ENCODE measurements at places on chromosomes 16 and 17.
A peak's percentile ranks its signal among the peaks of the same experiment; 100 is the strongest.

DNA sequence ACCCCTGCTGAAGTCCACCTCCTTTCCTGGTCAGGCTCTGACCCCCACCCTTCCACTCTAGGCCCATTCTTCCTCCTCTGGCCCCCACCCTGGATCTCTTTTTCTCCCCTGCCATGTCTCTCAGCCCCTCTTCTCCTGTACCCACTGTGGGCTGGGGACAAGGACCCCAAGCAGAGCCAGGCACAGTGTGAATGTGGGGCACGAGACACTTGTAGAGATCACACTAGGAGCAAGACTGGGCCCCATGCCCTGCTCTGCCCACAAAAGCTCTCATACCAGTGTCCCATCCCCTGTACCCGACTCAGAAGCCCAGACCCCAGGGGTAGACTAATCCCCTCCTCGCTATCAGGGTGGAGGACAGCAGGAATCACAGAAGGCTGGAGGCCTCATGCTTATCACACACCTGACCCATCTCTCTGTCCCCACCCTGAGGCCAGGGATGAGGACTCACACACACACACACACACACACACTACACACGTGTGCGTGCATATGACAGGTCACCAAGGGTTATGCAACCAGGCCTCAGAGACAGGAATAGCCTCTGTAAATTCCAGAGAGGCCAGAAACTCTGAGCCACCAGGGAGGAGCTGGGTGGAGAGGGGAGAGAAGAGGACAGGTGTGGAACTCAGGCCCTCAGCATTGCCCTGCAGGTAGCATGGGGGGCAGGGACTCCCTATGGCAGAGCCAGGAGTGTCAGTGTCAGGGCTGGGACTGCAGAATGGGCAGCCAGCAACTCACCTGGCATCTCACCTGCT lies 21.1 kb downstream of the ARHGAP27 start:
- no peak for DNase-seq

DNA sequence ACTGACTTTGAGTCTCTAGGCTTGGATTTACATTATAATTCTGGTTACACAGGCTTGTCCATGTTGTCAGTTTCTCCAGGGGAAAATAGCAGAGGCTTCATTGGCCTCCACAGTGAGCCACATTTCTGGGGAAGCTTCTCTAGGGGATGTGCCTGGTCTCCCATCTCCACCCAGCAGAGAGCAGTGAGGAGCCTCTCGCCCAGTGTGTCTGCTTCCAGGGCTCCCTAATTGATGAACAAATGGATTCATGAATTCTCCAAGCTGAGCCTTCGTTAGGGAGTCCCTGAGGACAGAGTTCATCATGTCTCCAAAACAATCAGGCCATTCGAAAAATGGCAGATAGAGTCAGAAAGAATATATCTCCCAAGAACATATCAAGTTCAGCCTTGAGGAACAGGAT lies 162.4 kb upstream of the TOX3 start:
- DNase-seq: no peak

GRCh38 chr17:60332574-60332973 lies 59.4 kb downstream of the USP32 start:
- DNase-seq: peak; percentile 45

DNA sequence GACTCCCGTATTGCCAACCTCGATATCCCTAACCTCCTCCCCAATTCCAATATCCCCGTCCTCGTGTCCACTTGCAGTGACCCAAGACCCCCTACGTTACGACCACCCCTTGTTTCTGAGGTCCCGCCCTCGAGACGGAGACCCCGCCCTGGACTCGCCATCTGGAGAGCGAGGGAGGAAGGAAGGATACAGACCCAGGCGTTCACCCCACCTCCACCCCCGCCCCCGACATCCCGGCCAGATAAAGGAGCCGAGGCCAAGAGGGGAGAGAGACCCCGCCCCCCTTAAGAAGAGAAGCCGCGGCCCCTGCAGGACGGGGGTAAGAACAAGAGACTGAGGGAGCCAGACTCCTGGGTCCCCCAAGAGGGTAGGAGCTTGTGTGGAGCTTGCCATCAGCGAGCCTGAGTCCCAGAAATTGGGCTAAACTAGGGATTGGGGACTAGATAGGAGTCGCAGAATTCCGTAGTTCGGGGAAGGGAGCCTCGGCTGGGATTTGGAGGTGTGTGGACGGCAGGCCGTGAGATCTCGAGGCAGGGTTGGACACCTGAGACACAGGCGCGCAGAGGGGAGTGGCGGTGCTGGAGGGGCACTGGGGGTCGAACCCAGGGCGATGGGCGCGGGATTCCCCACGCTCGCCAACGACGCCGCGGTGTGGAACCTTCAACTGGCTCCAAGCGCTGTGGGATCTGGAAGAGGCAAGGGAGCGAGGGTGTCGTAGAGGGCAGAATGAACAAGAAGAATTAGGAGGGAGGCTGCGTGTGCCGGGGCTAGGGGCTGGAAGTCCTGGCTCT lies at the start of gene BCL6B:
Gene BCL6B, plus strand, starts transcription at position 270 of the 791 bp plus-strand sequence. CDS start 622 bp downstream, outside the sequence.
- DNase-seq: no peak

GRCh38 chr16:73813527-73813926 lies 483.1 kb upstream of the PSMD7 start:
- DNase-seq: no peak

GRCh38 chr17:21573961-21574610 lies 118.2 kb upstream of the KCNJ18 start:
- DNase-seq: no peak
